ENCODE measurements at places on chromosomes 4 and X.
A peak's percentile ranks its signal among the peaks of the same experiment; 100 is the strongest.

GRCh38 chr4:184751585-184751956, 17.7 kb upstream of the CENPU start:
- DNase-seq, result no peak

DNA sequence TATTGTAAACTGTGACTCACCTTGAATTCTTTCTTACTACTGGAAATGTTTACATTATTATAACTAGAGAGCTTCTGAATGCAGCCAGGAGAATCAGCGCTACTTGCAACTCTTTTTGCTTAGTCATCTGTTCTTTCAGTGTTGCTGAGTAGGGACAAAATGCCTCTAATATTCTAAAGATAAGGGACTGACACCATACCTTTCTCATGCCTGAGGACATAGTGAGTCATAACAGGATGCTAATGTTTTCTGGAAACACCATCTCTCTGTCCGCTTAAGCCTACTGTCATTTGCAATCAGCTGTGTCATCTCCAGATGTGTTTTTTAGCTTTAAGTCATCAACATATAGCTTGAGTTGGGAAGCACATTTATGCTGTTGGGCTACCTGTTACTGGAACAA, 108.3 kb downstream of the QRFPR start:
- DNase-seq, result no peak

GRCh38 chr4:38086151-38086848, 126.1 kb downstream of the PTTG2 start:
- DNase-seq, result no peak

DNA sequence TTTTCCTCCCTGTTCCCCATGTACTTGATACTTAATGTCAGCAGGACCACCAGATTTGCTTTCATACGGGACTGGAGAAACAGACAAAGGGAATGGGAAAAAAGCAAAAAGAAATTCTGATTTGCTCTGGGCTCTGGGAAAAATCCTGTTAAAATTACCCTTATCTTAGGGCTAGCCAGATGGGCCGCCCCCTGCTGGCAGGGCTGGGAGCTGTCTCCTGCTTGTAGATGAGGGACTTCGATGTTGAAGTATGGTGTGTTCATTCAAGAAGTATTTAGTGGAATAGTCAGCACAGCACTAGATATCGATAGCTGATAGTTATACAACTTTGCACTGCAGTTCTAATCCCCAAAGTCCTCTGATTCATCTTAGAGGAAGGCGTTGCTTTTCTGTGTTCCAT, 45.8 kb downstream of the BCORL1 start:
- DNase-seq, result peak; percentile 63

DNA sequence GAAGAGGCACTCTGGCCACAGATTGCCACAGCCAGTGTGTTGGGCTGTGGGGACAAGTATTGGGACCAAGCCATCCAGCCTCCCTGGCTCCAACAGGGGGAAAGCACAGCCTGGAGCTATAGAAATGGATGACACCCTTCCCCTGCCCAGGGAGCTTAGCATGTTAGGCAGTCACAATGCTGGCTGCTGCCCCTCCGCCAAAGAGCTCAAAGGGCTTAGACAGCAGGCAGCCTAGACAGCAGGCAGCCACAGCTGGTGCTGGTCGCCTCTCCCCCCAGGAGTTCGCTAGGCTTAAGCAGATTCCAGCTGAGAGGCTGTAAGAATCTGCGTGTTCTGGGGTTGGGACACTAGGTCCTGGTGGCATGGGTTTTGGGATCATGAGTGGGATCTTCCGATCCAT, 94.5 kb upstream of the MXRA5 start:
- peak; percentile 58 for DNase-seq

GRCh38 chr4:67130411-67130810, 414.9 kb downstream of the CENPC start:
- DNase-seq, result no peak

DNA sequence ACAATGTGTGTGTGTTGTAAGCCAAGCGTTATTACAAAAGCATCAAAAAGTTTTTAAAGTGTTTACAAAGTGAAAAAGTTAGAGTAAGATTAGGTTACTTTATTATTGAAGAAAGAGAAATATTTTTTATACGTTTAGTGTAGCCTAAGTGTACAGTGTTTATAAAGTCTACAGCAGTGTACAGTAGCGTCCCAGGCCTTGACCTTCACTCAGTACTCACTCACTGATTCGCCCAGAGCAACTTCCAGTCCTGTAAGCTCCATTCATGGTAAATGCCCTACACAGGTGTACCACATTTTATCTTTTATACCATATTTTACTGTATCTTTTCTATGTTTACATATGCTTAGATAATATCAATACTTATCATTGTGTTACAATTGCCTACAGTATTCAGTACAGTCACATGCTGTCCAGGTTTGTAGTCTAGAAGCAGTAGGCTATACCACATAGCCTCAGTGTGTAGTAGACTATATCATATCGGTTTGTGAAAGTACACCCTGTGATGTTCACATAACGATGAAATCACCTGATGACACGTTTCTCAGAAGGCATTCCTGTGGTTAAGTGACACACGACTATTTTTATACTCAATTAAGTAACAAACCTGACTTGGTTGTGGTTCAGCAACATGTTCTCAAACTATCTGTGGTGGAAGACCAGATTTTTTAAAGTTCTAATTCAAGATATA, 152.0 kb upstream of the EDNRA start:
- no peak for DNase-seq

GRCh38 chr4:105541420-105541819, 11.0 kb upstream of the ARHGEF38 start:
- no peak for DNase-seq

DNA sequence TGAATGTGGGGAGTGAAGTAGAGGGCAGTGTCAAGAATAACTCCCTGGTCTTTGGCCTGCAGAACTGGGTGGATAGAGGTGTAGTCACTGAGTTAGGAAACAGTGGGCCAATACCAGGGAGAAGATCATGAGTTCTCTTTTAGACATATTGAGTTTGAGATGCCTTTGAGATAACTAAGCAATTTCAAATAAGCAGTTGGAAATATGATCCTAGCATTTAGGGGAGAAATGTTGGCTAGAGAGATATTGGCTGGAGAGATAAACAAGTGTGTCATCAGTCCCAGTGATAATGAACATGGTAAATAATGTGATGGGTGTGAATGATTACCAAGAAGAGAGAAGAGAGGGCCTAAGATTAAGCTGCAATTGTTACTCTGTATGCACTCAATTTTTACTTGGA, 95.3 kb upstream of the HPRT1 start:
- DNase-seq, result no peak
